Activated T-cell treated with anti-CD3 and anti-CD28 coated beads for 24 hours (primary cell): ENCODE measurements at places on chromosomes 4 and X.

DNA sequence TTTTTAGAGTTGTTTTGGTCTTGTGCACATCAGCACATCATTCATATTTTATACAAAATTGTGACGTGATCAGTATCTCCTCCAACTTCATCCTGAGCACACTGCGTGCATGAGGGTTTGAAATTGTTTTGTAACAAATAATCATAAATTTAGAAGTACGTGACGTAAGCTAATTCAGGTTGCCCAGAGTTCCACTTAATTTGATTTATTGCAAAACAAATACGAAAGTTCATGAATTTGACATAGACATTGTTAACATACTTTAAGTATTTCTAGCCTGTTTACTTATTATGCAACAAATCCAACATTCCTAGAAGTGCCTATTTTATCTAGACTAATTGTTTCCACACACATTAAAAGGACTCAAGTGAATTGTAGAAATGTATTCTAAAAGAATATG, 48.3 kb downstream of the MAP7D3 start:
- DNase-seq = no peak

GRCh38 chrX:1903236-1903935, 288.5 kb downstream of the ASMT start:
- no peak for DNase-seq

DNA sequence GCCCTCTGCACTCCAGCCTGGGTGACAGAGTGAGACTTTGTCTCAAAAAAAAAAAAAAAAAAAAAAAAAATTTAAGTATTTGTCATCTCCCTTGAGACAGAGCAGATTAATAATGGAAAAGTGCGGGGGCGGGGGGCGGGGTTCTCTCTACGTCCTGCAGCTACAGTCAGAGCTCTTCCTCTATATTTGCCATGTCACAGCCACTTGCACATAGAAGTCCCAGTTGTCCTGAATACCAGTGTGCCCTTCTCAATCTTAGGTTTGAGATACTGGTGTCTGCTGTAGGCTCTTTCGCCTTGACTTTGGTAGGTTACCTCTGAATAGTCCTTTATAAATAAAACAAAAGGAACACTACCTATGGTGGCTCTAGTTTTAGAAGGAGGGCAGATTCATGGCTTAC, 237.8 kb upstream of the PGRMC2 start:
- no peak for DNase-seq

DNA sequence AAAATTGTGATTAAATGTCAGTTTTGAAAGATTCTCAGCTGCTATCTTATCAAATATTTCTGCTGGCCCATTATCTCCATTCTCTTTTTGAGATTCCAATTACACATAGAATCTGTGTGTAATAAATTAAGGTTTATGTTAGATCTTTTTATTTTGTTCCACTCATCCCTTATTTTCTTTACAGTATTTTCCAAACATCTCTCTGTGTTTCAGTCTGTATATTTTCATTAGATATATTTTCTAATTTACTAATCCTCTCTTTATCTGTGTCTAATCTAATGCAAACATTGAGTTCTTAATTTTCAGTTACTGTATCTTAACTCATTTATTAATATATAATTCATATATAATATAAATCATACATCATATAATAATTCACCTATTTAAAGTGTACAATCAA, 268.7 kb downstream of the DCHS2 start:
- no peak for DNase-seq

GRCh38 chr4:107603430-107603829, 116.6 kb downstream of the PAPSS1 start:
- DNase-seq = no peak

- DNase-seq = no peak
Measured at GRCh38 chr4:113943863-113944262, 35.6 kb downstream of the ARSJ start.

DNA sequence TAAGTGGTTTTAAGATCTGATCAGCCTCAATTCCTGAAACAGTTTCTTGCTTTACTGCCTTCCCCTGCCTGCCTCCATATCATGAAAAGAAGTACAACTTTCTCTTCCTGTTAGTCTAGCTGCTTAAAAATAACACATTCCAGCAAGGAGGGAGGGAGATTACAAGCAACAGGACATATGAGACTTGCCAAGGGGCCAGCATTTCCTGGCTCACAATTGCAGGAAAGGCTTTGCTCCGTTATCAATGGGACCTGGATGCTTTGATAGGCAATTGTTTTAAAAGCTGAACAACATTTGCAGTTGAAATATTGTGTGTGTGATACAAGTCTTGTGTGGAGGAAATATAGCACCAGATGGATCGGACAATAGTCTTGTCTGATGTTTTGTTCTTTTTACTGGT, 425.0 kb downstream of the FAT4 start:
- no peak for DNase-seq

DNA sequence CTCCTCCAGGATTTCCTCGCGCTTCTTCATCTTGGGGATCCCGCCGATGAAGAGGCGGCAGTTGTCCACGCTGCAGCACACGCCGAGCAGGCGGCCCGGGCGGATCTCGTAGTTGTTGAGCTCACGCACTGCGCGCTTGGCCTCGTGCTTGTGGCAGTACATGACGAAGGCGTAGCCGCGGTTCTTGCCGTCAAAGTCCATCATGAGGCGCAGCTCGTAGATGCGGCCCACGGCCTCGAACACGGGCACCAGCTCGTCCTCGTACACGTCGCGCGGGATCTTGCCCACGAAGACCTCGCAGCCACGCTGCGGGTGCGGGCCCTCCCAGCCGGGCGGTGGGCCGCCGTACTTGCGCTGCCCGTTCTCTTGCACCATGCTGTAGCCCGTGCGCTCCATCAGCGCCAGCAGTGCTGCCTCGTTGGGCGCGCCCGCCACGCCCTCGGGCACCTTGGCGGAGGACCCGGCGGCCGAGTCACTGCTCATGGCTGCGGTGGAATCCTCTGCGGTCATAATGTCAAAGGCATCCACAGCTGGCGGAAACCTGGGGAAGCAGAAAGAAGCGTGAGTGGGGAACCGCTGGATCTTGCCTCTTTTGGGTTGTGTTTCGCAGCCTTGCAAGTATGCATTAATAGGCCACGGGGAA, 103.4 kb downstream of the CHRNA9 start:
- DNase-seq = no peak

- no peak for DNase-seq
Measured at GRCh38 chr4:176968094-176968493, 175.4 kb upstream of the VEGFC start.

- no peak for DNase-seq
Measured at GRCh38 chr4:10272511-10272910, 155.9 kb upstream of the WDR1 start.

- no peak for DNase-seq
Measured at GRCh38 chrX:50103866-50104566, 96.8 kb downstream of the AKAP4 start.

GRCh38 chr4:153589703-153590595, 94.1 kb upstream of the TLR2 start:
- DNase-seq = no peak

GRCh38 chrX:108020631-108021030, 24.2 kb upstream of the VSIG1 start:
- DNase-seq = no peak

DNA sequence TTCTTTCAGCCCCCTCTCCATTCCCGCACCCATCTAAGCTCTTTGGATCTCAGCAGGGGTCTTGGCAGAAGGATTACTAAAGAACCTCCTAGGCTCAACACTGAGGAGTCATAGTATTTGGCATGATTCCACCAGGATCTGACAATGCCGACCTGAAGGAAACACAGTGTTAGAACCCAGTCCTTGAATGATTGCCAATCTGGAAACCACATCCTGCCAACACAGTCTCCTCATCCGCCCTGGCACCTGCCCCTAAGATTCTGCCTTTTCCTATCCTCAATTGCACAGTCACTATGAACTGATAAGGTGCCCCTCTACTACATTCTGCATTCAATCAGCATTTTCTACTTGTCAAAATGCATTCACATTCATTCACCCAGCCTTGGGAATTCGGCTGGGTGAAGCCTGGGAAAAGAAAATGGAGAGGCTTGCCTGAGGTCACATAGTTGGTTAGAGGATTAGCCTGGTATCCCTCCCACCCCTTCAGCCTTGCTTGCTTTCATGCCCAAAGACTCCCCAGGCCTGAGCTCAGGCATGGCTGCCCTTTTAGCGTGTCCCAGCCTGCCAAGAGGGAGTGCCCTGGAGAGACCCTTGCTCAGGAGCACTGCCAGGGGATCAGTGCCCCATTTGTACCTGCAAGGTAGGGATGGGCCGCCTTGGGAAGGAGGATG, 2.2 kb upstream of the CLDN2 start:
- DNase-seq = no peak

DNA sequence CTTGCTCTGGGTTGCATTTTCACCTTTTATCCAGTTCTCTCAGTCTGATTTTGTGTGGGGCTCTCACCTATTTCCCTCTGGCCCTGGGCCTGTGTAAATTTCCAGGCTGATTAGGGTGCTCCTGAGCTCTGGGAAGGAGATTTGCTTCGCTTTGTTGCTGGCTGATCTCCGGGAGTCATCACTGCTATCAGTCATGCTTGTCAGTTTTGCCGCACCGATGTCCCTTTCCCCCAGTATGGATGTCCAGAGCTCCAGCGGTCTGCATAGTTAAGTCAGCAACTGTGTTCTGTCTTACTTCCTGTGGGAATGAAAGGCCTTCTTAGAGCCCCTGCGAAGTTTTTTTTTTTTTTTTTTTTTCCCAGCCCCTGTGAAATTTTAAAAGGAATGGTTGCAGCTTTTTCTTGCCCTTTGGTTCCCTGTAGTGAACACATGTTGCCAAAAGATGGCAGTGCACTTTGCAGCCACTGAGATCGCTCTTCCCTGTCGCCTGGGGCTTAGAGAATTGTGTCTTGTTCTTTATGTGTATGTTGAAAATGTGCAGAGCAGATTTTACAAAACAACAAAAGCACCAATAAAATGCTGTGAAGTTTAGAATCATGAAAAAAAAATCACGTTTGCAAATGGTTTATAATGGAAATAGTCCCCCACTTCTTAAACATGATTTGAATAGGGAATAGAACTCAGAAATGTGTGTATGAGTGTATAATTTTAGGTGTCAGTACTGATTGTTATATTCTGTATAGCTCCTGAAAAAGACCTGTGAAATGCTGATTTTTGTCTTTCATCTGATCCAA, 109.1 kb upstream of the SLC4A4 start:
- DNase-seq = no peak

- DNase-seq = no peak
Measured at GRCh38 chr4:67558493-67558892, at the start of gene STAP1. Gene STAP1 (plus strand): TSS chr4:67558727. CDS start chr4:67558810, 83 bp downstream.

DNA sequence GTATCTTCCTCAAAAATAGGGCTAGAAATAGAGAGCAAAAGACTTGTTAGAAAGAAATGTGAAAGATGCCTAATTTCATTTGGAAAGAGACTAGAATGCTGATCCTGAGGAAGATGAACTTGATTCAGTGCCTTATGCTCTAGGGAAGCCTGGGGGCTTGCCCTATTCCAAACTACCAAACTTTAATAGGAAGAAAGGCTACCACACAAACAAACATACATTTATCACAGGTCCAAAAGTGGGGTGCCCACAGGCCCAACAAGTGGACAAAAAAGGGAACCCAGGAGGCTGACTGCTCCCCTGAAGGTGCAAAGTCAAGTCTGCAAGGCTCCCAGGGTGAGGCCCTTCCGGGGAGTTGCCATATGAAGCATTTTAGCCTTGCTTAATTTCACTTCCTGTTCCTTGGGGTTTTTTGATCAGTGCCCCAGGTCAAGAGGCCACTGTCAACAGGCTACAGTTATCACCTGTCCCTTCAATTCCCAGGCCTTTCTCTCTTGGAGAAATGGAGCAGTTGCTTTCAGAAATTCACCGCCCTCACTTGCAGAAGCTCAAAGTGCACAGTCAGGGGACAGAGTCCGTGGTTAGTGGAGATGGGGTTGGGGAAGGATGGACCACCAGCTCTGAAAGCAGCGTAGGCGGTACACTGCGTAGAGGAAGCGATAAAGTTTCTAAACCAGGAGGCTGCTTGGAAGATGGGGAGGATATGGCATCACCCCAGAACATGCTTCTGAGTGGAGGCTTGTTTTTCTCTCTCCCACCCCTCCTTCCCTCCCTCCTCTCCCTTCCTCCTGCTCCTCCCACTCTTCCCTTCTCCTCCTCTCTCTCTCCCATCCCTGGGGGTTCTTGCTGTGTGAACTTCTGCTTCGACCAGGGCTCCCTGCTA, 36.4 kb downstream of the TMEM154 start:
- no peak for DNase-seq

GRCh38 chrX:105653891-105654290, 168.4 kb upstream of the NRK start:
- DNase-seq = no peak

GRCh38 chr4:84966382-84967242, at the start of gene WDFY3:
Gene WDFY3 (minus strand): TSS chr4:84966690. CDS start chr4:84860591, 106,099 bp downstream.
- peak; percentile 1 for DNase-seq

- no peak for DNase-seq
Measured at GRCh38 chr4:116590648-116591047, 494.7 kb downstream of the TRAM1L1 start.

GRCh38 chrX:120309873-120310705, 1.2 kb downstream of the TMEM255A start:
- DNase-seq = no peak

GRCh38 chr4:114282937-114283336, 303.5 kb upstream of the ARSJ start:
- DNase-seq = no peak

DNA sequence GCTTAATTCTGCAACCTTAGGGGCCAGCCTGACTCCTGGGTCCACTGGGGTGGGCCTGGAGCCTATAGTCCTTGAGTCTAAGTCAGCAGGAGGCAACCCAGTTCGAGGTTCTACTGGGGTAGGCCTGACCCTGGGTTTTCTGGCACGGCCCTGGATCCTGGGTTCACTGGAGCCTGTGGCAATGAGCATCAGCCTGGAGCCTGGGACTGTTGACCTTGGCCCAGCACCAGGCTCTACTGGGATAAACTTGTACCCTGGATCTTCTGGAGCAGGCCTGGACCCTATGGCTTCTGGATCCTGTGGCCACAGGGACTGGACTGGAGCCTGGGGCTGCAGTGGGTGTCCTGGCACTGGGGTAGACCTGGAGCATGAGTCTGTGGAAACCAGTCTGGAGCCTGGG, 874.3 kb upstream of the INTU start:
- DNase-seq = no peak

- DNase-seq = no peak
Measured at GRCh38 chr4:19492606-19493005, 759.1 kb upstream of the SLIT2 start.

- no peak for DNase-seq
Measured at GRCh38 chr4:37884855-37885487, 5.9 kb upstream of the TBC1D1 start.

- no peak for DNase-seq
Measured at GRCh38 chr4:38804654-38805295, at the start of gene TLR1. Gene TLR1 (minus strand): TSS chr4:38804791. CDS start chr4:38798831, 5,960 bp downstream.

GRCh38 chrX:96372313-96373046, 312.2 kb upstream of the DIAPH2 start:
- DNase-seq = no peak

DNA sequence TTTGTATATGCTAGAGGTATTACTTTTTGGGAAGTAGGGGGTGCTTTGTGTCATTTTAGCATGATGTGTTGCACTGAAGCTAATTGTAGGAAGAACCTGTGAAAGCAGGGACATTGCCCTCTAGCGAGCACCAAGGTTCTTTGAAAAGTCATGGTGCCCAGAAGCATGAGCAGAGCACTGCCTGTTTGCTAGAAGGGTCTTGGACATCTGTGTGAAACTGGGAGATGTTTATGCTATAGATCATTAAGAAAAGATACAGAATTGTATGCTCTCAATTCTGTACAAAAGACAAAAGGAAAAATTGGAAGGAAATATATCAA, 14.7 kb downstream of the GRPR start:
- DNase-seq = no peak
